ENCODE measurements at places on chromosomes 7 and 10.

DNA sequence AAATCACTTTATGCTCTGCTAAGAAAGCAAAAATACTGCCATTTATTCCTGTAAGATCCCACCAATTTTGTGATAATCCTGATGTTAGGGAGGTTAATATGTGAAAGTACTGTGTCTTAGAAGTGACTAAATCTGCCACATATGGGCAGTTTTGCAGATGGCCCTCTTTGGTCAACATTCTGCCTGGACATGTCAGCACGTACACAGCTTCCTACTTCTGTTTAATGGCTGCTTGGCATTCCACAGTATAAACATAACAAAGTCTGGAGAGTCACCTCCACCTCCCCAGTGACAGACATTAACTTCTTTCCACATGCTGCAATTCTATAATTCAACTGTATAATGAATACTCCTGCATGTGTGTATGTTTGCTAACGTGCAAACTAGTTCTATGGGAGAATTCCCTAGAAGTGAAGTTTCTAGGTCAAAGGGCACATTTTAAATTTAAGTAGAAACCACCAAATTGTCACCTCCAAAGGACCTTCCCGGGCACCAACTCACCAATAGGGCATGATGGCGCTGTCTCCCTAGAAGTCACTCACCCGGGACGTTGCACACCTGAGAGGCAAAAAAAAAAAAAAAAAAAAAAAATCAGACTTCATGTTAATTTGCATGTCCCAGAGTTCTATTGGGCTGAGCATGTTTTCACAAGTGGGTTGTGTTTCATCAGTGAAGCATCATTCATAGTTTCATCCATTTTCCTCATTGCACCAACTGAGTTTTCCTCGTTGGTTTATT, 38.9 kb downstream of the MKI67 start:
- no peak for DNase-seq

- DNase-seq = no peak
These were observed 1.1 kb downstream of the TMEM273 start for GRCh38 chr10:49187044-49187484.

DNA sequence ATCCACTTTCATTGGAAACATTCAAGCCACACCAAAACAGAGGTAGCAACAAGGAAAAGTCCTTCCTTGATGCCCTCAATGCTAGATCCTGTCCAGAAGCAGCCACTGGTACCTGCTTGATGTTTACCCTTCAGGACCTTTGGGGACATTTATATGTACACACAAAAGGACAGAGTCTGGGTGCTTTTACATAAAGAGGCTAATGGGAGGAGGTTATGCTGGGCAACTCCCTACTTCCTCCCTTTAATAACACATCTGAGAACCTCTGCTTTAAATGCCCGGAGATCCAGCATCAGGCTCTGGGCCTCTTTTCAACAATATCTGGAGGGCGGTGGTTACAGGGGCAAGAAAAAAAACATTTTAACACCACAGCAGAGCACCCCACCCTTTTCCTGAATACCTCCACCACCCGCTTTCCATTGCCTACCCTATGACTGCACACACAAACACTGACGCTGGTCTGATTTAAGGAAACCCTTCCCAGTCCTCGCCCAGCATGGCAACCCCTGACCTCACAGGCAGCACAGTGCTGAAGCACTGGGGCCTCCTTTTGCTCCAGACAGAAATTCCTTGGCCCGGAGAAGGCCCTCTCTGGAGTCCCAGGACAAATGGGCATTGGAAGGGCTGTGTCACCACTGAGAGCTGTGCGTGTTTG, 39.3 kb upstream of the DUSP5 start:
- no peak for DNase-seq

DNA sequence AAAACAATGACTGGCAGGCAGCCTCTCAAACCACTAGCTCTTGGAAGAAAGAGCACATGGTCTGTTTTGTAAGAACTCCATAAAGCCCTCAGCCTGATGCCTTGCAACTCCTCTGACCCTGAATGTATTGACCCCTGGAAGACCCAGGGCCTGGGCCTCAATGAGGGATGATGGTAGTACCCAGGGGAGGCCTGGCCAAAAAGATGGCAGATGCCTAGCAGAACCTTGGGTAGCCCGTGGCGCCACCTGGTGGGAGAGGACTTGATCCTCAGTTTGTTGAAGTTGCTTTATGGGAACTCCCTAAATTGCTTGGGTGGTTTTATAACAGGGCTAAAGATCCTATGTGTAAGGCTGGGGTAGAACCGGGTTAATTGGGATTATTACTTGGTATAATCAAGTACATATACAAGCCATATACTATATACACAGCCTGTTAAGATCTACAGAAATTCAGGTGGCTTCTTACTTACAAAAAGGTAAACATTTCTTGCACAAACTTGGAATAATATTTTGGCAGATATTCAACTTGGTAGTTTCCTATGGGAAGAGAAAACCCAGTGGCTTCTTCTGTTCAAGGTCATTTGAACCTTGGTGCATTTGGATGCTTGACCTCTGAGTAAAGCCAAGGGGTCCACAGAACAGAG, 95.8 kb upstream of the CACUL1 start:
- DNase-seq = peak; percentile 40

DNA sequence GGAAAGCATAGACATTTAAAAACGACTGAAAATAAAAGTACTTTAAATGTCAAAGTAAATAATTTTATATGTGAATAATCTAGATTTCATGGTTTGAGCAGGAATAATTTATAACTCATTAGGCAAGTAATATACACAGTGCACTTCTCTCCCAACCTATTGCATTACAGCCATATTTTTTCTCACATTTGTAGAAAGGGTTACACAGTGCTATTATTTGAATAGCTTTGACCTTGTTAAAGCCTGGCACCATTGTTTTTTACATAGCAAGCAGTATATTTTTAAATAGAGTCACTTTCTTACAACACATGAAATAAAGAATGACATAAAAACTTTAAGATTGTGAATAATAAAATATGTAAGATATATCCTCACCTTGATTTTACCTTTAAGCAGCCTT, 969 bp downstream of the PPP1R3A start:
- DNase-seq = no peak

DNA sequence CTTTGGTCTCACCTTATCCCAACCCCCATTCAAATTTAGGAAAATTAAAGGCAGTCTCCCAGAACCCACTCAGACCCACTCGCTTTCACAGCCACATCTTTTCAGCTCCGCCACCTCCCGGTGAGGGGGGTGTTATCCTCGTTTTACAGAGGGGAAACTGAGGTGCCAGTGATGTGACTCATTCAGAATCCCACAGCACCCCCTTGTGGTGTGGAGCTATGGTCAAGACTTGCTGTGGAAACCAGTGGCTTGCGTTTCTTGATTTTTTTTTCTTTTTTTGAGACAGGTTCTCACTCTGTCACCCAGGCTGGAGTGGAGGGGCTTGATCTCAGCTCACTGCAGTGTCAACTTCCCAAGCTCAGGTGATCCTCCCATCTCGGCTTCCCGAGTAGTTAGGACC, 27.6 kb downstream of the SLC35G1 start:
- DNase-seq = no peak

- no peak for DNase-seq
These were observed 311.7 kb upstream of the NEBL start for GRCh38 chr10:21208666-21209316.

DNA sequence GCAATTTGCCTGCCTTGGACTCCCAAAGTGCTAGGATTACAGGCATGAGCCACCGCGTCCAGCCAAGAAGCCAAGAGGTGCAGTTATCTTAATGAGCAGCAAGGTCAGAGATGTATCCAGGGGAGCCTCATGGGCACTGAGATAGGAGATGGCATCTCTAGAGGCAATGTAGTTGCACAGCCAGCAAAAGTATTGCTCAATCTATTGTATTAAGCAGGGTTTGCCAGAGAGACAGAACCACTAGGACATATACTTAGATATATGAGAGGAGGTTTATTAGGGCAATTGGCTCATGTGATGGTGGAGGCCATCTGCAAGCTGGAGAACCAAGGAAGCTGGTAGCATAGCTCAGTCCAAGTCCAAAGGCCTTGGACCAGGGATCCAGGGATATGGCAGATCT, 16.3 kb upstream of the VPS26A start:
- no peak for DNase-seq

GRCh38 chr10:77361426-77361825, 276.2 kb downstream of the KCNMA1 start:
- no peak for DNase-seq

DNA sequence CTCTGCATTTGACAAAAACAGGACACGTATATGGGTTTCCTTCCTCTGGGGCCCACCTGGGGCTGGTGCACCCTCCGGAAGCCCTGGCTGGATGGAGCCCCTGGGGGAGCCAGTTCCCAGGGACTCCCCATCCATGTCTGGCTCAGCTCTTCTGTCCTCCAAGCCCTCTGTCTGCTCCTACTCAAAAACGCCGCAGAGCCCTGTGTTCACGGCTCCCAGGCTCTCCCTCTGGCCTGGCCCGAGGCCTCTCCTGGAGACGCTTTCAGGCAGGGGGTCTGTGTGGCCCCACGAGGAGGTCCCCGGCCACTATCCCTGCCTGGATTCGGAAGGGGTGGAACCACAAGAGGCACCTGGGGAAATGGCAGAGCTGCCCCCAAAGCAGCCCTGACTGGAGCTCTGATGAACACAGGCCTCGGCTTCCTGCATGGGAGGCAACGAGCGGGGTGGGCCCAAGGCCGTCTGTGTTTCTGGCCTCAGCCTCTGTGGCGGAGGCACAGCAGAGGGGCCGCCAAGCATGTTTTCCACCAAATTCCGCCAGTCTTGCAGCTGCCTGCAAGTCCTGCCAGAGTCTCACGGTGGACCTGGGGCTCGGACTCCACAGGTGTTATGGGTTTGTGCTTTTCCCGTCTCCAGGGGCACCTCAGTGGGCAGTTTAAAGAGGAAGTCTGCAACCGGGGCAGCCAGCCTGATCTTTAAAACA, 22.6 kb upstream of the INPP5A start:
- DNase-seq = peak; percentile 16

GRCh38 chr7:43112459-43112940, at the start of gene HECW1:
Gene HECW1, plus strand, starts transcription at chr7:43112647. Its CDS starts 131,259 bp downstream, at chr7:43243906.
- DNase-seq = no peak

GRCh38 chr10:31358688-31359330, 39.8 kb downstream of the ZEB1 start:
- DNase-seq = no peak

DNA sequence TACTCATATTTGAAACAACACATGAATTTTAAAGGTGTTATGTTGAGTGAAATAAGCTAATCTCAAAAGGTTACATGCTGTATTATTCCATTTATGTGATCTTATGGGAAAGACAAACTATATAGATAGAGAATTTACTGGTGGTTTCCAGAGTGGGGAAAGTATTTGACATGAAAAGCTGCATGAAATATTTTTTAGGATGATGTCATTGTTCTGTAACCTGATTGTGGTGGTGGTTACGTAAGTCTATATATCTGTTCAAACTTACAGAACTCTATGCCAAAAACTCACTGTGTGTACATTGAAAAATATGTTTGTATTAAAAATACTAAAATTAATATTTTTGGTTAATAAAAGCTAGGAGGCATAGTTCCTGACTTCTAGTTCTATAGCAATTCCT, 453.0 kb downstream of the SORCS3 start:
- DNase-seq = no peak

DNA sequence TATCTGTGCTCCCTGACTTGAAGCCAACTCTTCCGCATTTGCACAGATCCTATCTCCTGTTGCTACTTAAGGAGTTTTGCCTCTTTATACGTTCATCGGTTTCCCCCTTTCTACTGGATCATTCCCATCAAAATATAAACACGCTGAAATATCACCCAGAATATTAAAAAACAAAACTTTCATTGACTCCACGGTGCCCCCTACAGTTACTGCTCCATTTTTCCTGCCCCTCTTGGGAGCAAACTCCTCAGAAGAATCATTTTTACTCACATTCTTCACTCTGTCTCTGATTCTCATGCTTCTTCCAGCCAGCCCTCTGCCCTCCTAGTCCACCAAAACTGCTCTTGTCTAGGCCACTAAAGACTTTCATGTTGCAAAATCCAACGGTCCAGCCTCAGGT, 66.4 kb downstream of the MYOF start:
- DNase-seq = no peak

- no peak for DNase-seq
These were observed 103.6 kb downstream of the VIPR2 start for GRCh38 chr7:159040912-159041711.

DNA sequence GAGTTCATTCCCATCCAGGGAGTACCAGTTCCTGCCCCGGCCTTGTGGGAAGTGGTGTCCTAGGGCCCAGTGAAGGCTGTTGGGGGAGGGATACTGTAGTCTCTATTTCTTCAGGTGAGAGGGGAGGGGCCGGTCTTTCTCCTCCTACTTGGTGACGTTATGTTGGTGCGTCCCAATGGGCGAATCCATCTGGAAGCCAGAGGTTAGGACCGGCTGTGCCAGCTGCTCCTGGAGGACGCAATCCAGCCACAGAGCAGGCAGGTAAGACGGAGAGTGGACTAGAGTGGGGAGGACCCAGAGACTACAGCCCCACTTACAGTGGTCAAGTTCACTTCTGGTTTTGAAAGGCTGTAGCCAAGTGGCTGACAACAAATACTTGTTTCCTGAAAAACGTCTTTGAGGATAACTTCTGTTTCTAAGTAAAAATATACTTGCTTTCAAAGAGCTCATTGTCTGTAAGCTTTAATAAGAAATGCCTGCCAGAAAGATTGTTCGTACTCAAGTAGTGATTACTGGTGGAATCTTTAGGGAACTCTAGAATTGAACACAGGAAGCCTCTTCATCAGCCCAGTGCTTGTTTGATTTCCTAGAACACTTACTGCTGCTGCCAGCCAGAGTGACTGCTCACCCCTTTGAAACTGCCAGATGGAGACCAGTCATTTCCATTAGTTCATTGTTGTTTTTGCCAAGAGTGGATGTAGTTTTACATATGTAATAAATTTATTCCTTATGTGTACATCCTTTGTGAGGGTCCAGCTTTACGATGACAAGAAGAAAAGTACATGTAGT, 25.4 kb downstream of the RBM33 start:
- no peak for DNase-seq

DNA sequence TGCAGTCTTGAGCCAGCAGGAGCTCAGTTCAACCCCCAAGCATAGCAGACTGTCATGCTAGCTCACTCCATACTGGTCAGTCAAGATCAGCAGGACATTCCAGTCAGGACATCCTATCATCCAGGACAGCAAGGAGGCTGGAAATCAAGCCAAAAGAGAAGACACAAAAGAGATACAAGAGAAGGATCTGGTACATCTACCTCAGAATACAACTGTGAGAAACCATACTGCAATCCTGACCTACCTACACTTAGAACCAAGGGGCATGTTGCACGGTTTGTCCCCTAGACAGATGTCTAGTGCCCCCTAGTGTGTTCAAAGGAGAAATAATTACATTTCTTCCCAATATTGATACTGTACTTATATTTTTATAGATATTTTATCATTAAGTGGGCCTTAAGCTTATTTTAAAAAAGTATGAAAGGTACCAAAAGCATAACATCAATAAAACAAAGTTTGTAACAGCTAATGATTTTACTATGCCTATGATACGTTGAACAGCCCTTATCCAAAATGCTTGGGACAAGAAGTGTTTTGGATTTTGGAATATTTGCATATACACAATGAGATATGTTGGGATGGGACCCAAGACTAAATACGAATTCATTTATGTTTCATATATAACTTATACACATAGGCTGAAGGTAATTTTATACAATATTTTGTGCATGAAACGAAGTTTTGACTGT, 26.7 kb downstream of the ERCC6 start:
- DNase-seq = no peak
